Thyroid gland (tissue), 4 donors: ENCODE measurements at places on chromosomes 3 and 15.
A peak's percentile ranks its signal among the peaks of the same experiment; 100 is the strongest.

DNA sequence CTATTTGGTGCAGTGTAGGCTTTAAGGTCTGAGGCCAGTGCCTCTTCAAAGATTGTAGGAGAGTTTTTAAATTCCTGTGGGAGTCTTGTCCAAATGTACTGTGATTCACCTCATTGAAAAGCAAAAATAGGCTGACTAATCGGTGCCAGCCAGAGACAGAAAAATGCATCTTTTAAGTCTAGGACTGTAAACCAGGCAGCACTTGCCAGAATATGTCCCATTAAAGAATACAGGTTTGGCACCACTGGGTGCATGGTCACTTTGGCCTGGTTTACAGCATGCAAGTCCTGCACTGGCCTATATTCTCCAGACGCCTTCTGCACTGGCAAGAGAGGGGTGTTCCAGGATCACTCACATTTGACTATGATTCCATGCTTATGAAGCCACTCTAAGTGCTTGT, 20.3 kb upstream of the NOX5 start:
- H3K4me1 ChIP-seq, result no peaks in the 10 kb centered on the region
- no peak for DNase-seq
- no peaks in the 10 kb centered on the region for H3K27me3 ChIP-seq
- no peak overlapping the region for H3K4me3 ChIP-seq
- no peaks in the 10 kb centered on the region for H3K36me3 ChIP-seq
- no peak overlapping the region for H3K27ac ChIP-seq

DNA sequence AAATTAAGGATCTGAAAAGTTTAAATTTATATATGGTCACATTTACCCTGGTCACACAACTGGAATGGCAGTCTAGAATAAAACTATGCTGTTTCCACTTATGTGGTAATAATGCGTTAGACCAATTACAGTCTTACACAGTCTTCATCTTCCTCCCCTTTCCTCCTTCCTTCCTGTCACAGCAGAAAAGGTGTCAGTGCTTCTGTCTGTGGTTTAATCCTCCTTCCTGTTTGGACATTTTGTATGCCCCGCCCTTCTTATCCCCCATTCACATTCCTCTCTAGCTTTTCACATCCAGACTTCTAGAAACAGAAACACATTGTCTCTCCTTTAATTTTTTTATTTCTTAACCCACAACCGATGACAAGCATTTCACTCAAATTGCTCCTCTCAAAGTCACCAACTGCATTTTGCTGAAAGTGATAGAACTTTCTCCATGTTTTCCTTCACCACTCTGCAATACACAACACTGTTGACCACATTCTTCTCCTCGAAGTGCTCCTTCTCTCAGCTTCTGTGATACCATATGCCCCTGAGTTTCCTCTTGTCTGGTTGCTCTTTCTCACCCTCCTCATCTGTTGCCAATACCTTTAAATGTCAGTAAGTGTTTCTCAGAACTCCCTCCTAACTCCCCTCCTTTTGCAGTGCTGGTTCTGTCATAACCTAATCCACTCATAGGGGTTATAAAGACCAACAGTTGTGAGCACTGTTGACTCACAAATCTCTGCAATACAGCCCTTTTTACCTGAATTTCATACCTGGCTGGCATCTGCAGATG, 271.6 kb downstream of the UBE2E2 start:
- H3K36me3 ChIP-seq, result no peaks in the 10 kb centered on the region
- no peak overlapping the region for H3K4me3 ChIP-seq
- H3K27me3 ChIP-seq, result no peaks in the 10 kb centered on the region
- no peak for DNase-seq
- H3K27ac ChIP-seq, result no peak overlapping the region
- no peaks in the 10 kb centered on the region for H3K4me1 ChIP-seq

- no peak for DNase-seq
- no peaks in the 10 kb centered on the region for H3K4me1 ChIP-seq
- H3K27ac ChIP-seq, result no peak overlapping the region
- H3K4me3 ChIP-seq, result no peak overlapping the region
- no peaks in the 10 kb centered on the region for H3K27me3 ChIP-seq
Measured at GRCh38 chr15:67018441-67018840, 47.0 kb upstream of the SMAD3 start.

DNA sequence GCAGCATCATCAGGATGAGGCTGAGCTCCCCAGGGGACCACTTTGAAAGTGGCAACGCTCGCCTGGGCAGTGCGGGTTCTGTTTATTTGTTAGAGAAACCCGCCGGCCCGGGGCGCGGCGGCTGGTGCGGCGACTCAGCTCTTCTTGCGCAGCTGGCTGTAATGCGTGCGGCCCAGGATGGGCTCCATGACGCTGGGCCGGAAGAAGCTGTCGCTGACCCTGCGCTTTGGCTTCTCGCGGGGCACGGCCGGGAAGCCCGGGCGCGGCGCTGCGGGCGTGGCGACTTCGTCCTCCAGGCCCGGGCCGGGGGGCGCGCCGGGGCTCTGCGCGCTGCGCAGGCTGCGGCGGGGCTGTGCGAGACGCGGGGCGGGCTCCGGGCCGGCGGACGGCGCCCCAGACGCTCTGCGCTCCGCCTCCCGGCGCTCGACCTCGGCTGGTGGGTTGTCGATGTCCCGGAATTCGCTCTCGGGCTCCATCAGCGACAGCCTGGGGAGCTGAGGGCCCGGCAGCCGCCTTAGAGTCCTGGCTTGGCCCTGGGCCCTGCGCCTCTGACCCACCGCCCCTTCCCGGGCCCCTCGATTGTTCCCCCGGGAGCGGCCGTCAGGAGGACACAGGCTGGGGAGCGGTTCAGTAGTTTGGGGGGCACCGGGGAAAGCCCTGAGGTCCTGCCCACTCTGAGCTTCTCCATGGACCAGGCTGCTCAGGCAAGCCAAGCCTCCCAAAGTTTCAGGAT, 10.3 kb upstream of the KIF7 start:
- H3K4me3 ChIP-seq, result no peak overlapping the region
- peaks cover 18% of the 10 kb centered on the region for H3K4me1 ChIP-seq
- H3K27me3 ChIP-seq, result no peaks in the 10 kb centered on the region

DNA sequence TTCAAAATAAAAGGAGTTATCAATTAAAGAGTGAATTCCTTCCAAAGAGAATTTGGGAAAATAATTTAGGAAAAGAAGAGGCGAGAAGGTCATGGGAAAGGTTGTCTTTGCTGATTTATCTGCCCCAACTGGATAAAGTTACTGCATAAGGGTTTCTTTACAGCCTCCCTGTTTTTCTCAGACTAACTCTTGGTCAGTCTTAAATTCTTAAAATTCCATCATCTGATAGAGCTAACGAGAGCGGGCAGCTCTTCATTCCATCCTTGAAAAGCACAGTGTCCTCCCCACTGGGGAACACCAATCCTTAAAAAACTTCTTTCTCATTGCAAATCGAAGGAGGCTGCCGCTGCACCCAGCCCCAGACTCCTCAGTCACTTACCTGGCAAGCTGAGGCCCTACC, 107.2 kb downstream of the PGPEP1L start:
- no peak overlapping the region for H3K27ac ChIP-seq
- no peaks in the 10 kb centered on the region for H3K36me3 ChIP-seq
- H3K27me3 ChIP-seq, result no peaks in the 10 kb centered on the region
- no peak for DNase-seq
- peaks cover 26% of the 10 kb centered on the region for H3K4me1 ChIP-seq
- H3K4me3 ChIP-seq, result no peak overlapping the region

DNA sequence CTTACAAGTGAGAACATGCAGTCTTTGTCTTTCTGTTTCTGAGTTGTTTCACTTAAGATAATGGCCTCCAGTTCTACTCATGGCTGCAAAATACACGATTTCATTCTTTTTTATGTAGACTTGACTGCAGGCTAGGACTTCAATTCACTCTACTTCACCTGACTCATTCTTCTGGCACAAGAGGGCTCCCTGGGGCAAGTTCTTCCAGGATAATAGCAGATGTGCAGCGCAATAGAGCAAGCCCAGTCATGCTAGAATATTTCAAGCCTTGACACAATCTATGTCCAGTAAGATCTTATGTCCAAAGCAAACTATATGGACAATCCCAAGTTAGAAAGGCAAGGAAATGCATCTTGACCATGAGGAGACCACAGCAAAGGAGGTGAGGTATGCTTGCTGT, 211.7 kb upstream of the GADL1 start:
- H3K36me3 ChIP-seq, result no peaks in the 10 kb centered on the region
- no peaks in the 10 kb centered on the region for H3K4me1 ChIP-seq

DNA sequence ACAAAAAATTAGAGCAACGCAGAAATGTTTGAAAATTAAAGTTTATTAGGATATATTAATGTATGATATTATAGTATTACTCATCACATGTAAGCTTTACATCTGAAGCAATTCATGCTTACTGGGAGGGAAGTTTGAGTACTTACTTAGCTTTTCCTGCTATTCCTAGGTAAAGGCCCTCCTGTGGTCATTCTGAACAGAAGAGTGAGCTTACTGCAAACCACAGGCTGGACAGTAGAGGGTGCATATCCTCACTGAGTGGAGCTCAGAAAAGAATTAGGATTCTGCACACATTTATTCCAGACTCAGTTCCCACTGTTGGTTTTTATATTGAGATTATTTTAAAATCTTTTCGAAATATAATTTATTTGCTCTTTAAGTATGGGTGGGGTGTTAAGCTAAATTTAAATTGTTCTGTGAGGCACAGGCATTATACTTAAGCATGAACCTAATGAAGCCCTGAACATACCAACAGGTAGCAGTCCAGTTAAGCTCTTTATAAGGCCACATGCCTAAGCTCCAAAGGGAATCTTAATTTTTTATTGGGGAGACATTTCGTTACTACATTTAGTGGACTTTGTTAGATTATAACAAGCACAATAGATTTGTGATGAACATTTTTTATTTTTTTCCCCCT, 10.2 kb downstream of the MRPS22 start:
- H3K36me3 ChIP-seq, result peaks cover 70% of the 10 kb centered on the region
- no peak overlapping the region for H3K4me3 ChIP-seq
- H3K27me3 ChIP-seq, result no peaks in the 10 kb centered on the region
- peaks cover 5% of the 10 kb centered on the region for H3K4me1 ChIP-seq
- no peak overlapping the region for H3K27ac ChIP-seq
- peak; percentile 16 for DNase-seq

- DNase-seq, result no peak
- H3K4me1 ChIP-seq, result no peaks in the 10 kb centered on the region
- H3K27me3 ChIP-seq, result no peaks in the 10 kb centered on the region
- H3K36me3 ChIP-seq, result no peaks in the 10 kb centered on the region
Measured at GRCh38 chr3:174159604-174160003, 699.5 kb upstream of the NAALADL2 start.

- no peaks in the 10 kb centered on the region for H3K4me1 ChIP-seq
- no peak overlapping the region for H3K27ac ChIP-seq
- H3K4me3 ChIP-seq, result no peak overlapping the region
- DNase-seq, result no peak
Measured at GRCh38 chr15:63452552-63453136, 51.7 kb upstream of the USP3 start.

DNA sequence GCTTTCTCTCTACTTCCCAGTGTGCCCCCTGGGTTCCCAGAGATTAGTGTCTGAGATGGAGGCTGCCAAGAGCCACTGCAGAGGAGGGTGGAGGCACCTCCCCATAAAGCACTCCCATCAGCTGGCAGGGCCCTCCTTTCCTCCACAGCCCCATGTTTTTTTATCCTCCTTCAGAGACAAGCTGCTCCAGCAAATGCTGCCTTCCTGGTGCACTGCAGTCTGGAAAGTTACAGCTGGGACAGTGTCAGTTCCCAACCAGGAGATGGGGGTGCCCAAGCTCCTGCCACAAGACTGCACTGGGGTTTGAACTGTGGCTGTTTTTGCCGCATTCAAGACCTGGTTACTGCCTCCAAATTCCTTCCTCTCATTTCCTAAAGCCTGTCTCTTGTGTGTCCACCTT, 206.1 kb downstream of the CADPS start:
- no peaks in the 10 kb centered on the region for H3K27me3 ChIP-seq
- no peak for DNase-seq
- H3K36me3 ChIP-seq, result no peaks in the 10 kb centered on the region

- no peak overlapping the region for H3K4me3 ChIP-seq
- H3K27ac ChIP-seq, result no peak overlapping the region
- no peaks in the 10 kb centered on the region for H3K27me3 ChIP-seq
- H3K4me1 ChIP-seq, result no peaks in the 10 kb centered on the region
Measured at GRCh38 chr3:78893161-78893560, 874.6 kb downstream of the ROBO1 start.

DNA sequence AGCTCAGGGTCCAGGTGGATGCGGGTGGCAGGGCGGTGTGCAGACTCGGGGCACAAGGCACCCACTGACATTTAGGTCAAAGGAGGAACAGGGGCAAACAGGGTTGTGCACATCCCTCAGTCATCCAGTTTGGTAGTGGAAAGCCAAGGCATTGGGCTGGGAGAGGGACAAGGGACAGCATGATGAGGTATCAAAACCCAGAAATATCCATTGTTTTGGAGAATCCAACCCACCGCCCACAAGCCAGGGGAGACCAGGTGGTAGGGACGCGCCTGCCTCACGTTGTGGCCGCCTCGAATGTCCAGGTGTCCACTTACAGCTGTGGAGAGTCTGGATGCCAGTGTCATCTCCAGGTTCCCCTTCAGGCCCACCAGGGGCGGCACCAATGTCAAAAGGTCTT, 33.3 kb downstream of the SLC41A3 start:
- H3K27me3 ChIP-seq, result no peaks in the 10 kb centered on the region
- no peak overlapping the region for H3K27ac ChIP-seq
- no peak overlapping the region for H3K4me3 ChIP-seq
- H3K4me1 ChIP-seq, result no peaks in the 10 kb centered on the region
- no peak for DNase-seq

DNA sequence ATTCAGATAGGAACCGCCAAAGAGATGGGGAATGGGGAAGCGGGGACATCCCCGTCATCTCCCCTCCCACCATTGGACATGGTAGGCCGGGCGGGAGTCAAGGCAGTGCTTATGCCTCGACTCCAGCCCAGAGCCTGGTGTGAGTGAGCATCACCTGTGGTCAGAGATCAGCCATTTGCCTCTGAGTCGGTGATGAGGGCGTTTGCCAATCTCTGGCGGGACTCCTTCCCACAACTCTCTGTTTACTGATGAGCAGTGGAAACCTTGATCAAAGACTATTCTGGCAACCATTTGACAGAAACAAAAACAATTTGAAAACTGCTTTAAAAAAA, 63.9 kb upstream of the HES1 start:
- peak overlapping the region; percentile 91 for H3K27ac ChIP-seq
- no peaks in the 10 kb centered on the region for H3K36me3 ChIP-seq
- H3K4me1 ChIP-seq, result peaks cover 12% of the 10 kb centered on the region
- no peak for DNase-seq

DNA sequence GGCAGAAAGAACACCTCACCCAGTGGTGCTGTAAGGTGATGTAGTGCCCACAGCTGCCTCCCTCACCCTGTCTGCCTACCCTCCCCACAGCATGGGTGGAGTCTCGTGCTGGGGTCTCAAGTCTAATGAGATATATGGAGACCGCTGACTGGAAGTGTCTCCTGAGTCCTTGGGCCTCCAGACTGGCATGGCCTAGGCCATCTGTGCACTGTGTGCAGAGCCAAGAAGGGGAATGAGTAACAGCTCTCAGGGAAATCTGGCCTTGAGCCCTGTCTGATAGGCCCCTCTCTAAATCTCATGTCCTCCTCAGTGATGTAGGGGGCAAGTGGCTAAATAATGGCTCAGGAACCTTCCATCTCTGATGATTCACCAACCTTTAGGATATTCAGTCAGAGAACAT, 277.4 kb downstream of the PLCL2 start:
- no peaks in the 10 kb centered on the region for H3K4me1 ChIP-seq
- no peak for DNase-seq
- peaks cover 27% of the 10 kb centered on the region for H3K36me3 ChIP-seq
- H3K27me3 ChIP-seq, result no peaks in the 10 kb centered on the region
- no peak overlapping the region for H3K4me3 ChIP-seq
